Aorta (tissue), 5 donors: ENCODE measurements at places on chromosomes 12 and 14. TPM values are rescaled to one million over a fixed set of nuclear protein-coding genes. Genes with fewer than 3 reads are reported as not detected.

- no peak overlapping the region for H3K4me3 ChIP-seq
- H3K27ac ChIP-seq, result no peak overlapping the region
- H3K4me1 ChIP-seq, result no peaks in the 10 kb centered on the region
- DNase-seq, result no peak
- H3K36me3 ChIP-seq, result no peaks in the 10 kb centered on the region
These were observed 270.4 kb upstream of the RTL1 start for GRCh38 chr14:101173698-101174521.

GRCh38 chr12:101793401-101793800 is 37.4 kb downstream of the GNPTAB start:
- no peak overlapping the region for H3K4me3 ChIP-seq
- H3K4me1 ChIP-seq, result no peaks in the 10 kb centered on the region
- DNase-seq, result no peak
- H3K27me3 ChIP-seq, result no peaks in the 10 kb centered on the region
- no peak overlapping the region for H3K27ac ChIP-seq
- no peaks in the 10 kb centered on the region for H3K36me3 ChIP-seq

ENDOU gene
- 0.29 TPM for total RNA-seq

DNA sequence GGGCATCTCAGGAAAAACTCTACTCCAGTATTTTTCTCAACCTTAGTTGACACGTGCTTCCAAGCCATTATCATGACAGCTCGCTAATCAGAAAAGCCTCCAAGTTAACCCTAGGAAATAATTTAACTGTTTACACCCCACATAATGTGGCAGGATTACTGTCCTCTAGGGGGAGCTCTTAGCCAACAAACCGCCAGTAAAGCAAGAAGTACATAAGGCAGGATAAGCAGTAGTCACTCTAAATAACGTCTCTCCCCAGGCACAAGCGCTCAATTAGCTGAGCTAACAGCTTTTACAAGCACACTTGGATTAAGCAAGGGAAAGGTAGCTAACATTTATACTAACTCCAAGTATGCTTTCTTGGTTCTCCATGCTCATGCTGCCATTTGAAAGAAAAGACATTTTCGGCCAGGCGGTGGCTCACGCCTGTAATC is 22.8 kb downstream of the APOBEC1 start:
- no peak for DNase-seq
- no peak overlapping the region for H3K27ac ChIP-seq
- H3K4me1 ChIP-seq, result no peaks in the 10 kb centered on the region
- H3K4me3 ChIP-seq, result no peak overlapping the region
- no peaks in the 10 kb centered on the region for H3K36me3 ChIP-seq
- no peaks in the 10 kb centered on the region for H3K27me3 ChIP-seq

DNAI7 gene
- 0.24 TPM for total RNA-seq

GRCh38 chr14:86321151-86321550 is 791.2 kb downstream of the FLRT2 start:
- H3K4me1 ChIP-seq, result no peaks in the 10 kb centered on the region
- no peaks in the 10 kb centered on the region for H3K27me3 ChIP-seq
- H3K4me3 ChIP-seq, result no peak overlapping the region
- no peak overlapping the region for H3K27ac ChIP-seq
